Stimulated activated effector memory CD8-positive, alpha-beta T cell treated with anti-CD3 and anti-CD28 coated beads, Interleukin-12 subunit alpha, Interleukin-12 subunit beta, amount 100 ng/mL, for 72 hours (primary cell): ENCODE measurements at places on chromosomes 2 and 18.

DNA sequence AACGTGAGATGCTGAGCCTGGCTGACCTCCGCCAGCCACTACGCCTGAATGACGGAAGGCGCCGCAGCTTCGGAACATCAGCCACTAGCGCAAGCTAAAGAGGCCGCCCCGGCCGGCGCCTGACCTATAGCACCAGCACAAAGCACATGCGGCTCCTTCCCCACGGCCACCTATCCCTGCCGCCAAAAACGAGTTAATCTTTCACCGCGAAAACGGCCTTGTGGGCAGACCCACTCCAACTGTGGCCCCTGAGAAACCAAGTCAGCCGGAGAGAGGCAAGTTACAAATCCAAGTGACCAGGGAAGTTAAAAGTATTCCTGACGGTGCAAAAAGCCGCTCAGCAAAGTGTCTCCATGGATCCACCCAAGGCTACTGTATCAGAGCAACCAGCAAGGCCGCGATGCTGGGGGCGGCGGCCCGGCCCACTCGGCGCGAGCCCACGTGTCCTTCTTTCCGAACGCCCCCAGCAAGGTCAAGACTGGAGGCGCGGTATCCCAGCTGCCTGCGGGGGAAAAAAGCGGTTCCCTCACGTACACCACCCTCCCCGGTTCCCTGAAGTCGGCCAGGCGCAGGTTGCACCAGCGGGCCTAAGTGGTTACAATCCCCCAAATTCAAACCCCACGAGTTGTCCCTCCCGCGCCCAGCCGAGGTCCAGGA, 575 bp downstream of the HSPD1 start:
- DNase-seq = peak; percentile 40

DNA sequence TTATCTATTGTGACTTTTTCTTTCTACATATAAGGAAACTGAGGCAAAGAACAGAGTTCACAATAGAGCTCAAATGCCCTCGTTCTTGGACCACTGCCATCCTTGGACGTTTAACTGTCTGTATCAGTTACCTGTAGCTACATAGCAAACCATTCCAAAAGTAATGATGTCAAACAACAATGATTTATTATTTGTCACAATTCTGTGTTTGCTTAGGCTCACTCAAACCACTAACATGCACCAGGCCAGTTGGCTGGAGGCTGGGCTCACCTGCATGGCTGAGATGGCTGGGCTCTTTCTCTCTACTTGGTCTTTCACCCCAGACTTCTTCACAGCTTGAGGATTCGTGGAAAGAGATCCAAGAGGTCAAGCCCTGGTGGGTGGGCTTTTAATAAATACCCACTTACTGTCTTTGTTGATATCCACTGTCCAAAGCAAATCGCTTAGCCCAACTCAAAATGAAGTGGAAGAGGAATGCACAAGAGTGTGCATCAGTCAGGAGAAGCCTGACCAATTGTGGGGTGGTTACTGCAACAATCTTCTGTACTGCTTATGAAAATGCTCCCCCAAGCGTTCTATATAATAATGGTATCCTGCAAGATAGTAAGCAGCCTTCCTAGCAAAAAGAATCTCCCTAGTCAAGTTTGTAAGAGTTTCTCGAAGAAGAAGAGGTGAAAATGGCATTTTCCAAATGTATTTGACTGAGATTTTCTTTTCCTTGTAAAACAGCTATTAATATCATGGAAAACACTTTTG, 163.5 kb upstream of the NT5C1B start:
- DNase-seq = no peak

- DNase-seq = no peak
Observed at GRCh38 chr2:166419616-166419934, 43.8 kb upstream of the SCN9A start.

- no peak for DNase-seq
Observed at GRCh38 chr18:44682201-44682870, 1.6 kb downstream of the SETBP1 start.

- DNase-seq = no peak
Observed at GRCh38 chr18:60350941-60351340, 21.6 kb downstream of the MC4R start.

DNA sequence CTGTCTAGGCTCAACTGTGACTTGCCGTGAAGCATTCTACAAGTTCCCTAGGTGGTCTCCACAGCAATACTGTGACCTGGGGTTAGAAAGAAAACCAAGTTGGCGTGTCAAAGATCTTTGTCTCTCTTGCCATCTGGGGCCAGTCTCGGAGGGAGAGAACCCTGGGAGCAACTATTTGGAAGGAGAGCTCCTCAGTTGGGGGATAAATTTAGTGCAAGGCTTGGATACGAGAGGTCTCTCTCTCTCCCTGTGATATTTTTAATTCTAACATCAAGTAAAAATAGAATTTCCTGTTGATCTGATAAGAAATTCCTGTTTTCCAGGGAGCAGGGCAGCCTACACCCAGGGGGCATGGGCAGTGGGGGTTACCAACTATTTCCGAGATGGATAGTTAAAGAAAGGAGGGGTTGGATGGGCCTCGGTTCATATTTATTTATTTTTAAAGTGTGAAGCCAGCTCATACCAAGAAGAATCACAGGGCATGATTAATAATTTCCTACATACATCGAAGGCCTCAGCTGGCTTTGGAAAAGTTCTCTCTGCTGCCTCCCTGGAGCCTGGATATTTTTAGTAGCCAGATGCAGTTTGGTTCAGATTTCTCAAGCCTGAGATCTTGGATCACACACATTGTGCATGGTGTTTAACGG, 62.8 kb downstream of the EHD3 start:
- DNase-seq = no peak

- DNase-seq = no peak
Observed at GRCh38 chr2:114517580-114517979, 75.1 kb downstream of the DPP10 start.

GRCh38 chr2:212773808-212774339, 235.3 kb upstream of the ERBB4 start:
- no peak for DNase-seq

GRCh38 chr2:241270531-241270930, 44.9 kb downstream of the HDLBP start:
- no peak for DNase-seq

DNA sequence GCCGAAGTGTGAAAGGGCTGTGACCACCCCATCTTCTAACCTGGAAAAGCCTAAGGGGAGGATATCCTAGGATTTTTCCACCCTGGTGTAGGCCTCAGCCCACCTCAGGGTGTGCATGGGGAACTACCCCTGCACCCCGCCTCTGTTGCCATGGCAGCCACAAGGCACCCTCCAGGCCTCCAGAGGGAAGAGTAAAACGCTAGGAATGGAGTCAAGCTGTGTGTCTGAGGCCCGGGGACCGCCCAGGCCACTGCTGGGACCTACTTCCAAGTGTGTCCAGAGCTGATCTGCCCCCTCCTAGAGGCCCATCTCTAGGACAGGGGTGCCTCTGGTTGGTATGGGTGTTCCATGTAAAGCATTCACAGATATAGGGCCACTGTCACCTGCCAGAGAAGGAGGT, 86.7 kb downstream of the PLB1 start:
- DNase-seq = no peak

DNA sequence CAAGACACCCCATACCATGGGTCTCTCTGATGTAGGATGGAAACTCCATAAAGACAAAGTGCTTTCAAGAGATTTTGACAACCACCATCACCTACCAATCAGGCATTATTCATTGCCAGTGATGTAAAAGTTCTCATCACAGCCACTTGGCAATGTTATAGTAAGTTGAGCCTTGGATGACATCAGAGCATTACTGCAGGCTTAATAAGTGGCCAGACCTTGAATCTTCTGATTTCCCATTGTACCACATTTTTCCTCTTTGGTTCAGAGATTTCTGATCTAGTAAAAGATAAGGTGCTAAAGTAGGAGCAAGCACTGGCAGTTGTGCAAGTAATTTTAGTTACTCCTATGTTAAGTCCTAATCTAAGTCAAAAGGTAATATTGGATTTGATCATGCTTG, 36.5 kb downstream of the OSR1 start:
- no peak for DNase-seq

DNA sequence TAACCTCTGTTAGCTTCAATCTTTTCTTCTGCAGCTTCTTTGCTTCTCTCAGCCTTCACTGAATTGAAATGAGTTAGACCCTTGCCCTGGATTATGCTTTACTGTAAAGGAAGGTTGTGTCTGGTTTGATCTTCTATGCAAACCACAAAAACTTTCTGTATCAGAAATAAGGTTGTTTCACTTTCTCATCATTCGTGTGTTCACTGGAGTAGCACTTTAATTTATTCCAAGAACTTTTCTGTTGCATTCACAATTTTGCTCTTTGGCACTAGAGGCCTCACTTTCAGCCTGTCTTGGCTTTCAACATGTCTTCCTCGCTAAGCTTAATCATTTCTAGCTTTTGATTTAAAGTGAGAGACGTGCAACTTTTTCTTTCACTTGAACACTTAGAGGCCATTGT, 365.3 kb downstream of the TDRD15 start:
- no peak for DNase-seq

DNA sequence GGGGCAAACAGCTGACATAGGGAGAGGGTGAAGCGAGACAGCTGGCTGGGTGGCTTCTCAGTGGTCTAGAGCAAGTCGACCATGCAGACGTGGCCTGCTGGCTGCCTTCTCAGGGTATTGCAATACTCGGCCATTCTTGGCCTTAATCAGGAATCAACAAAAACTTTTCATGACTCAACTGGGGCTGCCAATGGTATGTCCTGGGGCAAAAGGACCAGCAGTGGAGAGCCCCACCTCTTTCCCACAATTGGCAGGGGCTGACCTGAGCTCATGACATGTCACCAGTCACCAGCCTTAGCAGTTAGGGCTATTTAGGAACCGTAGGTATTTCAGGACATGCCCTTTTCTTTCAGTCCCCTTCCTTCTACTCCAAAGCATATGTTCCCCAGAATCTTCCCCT, 19.1 kb downstream of the PLA2R1 start:
- no peak for DNase-seq

DNA sequence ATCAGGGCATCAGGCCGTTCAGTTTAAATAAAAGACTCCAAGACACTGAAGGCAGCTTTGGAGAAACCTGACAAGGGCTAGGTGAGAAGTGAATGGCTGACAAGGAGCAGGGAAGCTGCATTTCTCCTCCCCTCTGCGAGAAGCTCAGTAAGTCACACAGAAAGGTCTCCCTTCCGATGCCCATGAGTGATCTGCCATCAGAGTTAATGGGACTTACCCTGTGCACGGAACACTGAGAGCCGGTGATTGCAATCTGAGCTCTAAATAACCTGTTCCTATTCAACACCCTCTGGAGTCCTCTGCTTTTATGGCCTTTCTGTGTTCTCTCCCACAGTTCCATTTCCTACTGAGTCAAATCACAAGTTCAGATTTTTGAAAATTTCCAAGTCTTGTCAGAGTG, 322.2 kb upstream of the MYT1L start:
- DNase-seq = no peak

DNA sequence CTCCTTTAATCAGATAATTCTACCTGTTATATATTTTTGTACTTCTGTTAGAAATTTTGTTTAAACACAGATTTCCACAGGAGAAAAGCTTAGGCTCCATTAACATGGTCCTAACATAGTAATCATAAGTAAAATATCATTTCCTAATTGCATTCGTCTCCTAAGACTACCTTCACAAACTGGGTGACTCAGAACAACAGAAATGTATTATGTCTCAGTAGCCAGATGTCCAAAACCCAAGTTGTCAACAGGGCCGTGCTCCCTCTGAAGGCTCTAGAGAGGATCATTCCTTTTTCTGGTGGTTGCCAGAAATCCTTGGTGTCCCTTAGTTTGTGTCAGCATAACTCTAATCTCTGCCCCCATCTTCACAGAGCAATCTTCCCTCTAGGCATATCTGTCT, 5.4 kb downstream of the FBXO15 start:
- no peak for DNase-seq

- DNase-seq = no peak
Observed at GRCh38 chr2:42169874-42170521, 845 bp downstream of the EML4 start.

DNA sequence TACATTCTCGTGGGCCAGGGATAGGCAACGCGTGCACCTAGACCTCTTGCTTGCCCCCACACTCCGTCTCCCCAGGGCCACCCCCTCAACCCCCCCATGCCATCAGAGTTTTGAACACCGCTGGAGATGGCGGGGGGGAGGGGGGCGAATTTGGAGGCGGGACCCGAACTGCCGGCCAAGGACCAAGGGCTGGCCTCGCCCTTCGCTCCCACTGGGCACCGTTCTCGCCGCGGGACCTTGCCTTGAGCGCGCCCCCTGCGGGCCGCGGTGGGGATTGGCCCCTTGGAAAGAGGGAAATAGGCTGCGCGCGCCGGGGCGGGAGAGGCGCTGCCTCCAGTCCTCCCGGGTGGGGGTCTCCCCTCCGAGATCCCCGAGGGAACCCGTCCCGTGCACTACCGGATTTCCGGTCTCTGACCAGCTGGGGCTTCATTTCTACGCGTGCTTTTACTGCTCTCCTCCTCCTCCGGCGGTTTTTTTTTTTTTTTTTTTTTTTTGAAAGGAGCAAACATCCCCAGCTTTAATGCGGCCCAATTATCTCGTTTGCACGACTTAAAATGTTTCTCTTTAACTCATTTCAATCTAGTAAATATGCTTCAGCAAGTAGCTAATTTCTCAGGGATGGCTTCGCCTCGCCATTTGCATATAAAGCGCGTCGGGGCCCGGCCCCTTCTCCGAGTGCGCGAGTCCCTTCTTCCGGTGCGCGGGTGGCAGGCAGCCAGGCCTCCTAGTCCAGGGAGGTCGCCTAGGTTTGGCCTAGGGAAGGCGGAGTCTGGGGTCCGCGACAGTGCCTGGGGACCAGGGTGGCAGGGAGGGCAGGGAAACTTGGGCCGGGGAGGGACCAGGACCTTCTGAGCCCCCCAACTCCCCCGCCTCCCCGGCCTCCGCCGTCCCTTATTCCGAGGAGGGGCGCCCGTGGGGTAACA, 10.0 kb upstream of the GBX2 start:
- DNase-seq = peak; percentile 44

DNA sequence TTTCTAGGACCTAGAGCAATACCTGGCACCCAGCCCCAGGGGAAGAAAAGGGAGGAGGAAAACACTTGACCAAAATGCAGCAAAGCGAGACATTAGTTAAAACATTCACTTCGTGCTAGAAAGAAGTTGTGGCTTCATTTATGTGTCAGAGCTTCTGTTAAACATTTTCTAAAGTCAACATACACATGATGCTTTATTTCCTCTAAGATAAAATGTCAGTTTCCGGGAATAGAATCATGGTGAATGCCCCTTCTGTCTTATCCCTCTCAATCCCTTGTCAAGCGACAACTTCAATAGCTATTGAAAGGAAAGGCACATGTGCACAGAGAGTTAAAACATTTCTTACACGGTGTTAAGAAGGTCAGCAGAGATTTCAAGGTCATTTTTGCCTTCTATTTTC, 404.6 kb upstream of the CWC22 start:
- no peak for DNase-seq

GRCh38 chr18:42229211-42230210, 274.5 kb downstream of the PIK3C3 start:
- DNase-seq = no peak

DNA sequence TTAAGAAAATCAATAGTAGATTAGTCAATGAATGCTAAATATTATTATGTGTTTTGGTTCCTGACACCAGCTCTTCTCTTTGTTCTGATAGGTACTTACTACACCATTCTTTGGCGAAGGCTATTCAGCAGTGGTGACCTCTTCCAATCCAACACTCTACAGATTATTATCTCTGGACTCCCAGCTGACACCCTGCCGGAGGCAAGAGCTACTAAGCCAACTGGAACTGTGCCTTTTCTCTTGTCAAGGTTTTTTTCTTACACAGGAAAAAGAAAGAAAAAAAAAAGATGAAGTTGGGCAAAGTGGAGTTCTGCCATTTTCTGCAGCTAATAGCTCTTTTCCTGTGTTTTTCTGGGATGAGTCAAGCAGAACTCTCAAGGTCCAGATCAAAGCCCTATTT, 11.7 kb downstream of the CDH7 start:
- no peak for DNase-seq

GRCh38 chr2:141595316-141595920, 535.4 kb downstream of the LRP1B start:
- no peak for DNase-seq
